ENCODE measurements at places on chromosomes 11 and 22. TPM values are rescaled to one million over a fixed set of nuclear protein-coding genes. Genes with fewer than 3 reads are reported as not detected.
A peak's percentile ranks its signal among the peaks of the same experiment; 100 is the strongest.

The NXPE4 gene
- not detected for total RNA-seq

The MIAT gene
- total RNA-seq: 36.0 TPM

The PAMR1 gene
- 3.0 TPM for total RNA-seq

DNA sequence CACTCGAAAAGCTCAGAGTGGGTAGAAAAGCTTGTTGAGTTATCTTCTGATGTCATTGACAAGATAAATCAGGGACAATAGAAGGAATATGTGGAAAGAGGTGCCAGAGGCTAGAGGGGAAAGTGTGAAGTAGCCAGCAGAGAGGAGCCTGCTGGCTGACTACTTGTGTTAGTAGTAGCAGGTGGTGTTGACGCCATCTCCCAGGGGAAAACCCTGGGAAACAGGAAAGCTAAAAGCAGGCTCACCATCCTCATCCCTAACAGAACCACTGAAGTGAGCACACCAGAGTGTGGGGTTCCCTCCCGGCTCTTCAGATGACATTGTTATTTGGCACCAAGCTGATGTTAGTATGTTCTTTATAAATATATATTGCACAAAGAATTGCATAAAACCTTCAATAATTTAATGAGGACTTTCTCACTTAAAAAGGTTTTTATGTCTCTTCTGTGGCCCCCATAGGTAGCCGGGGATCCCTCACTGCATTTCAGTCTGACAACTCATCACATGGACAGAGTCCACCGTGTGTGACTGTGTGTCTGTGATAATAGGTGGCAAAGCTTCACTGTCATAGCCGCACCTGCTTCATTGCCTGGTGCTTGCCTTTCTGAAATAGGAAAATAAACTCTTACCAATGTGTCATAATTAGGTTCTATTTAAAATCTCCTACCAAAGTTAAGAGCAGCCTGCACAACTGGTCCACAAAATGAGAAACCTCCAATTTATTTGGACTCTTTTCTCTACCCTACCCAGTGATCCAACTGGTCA is 63.2 kb upstream of the TOP3B start:
- H3K4me3 ChIP-seq: no peak overlapping the region
- peaks cover 80% of the 10 kb centered on the region for H3K27me3 ChIP-seq
- no peak for DNase-seq
- H3K36me3 ChIP-seq: no peaks in the 10 kb centered on the region
- no peak overlapping the region for H3K27ac ChIP-seq

DNA sequence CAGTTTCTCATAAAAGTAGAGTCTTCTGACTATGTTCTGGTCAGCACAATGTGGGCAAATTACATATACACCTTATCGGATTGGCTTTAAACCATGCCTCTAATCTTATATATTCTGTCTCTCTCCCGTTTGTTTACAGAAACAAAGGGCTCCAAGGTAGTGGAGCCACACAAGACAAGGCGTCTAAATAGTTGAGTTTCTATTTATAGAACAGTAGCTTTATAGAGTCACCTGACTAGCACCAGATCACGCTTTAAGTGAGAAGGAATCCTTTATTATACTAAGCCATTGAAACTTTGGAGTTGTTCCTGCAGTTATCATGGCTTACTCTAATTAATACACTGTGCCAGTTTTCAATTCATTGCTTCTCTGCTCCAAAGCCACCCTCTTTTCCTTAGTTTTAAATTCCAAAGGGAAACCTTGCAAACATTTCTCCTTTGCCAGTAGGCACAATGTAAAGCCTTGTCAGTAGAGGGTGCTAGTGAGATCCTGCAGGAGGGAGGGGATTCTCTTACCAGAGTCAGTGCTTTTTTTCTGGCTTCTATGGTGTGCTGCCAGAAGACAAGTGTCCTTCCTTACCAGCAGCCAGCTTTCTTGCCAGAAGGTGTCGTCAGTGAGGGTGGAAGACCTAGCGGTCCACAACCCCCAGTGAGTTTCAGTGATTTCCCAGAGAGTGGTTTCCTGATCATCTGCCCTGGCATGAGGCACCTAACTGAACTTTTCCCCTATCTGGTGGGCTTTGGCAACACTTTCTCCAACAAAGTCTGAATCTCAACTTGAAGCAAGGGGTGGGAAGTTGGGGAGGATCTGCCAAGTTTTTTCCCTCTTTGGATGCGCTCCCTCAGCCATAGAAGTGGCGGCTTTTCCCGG is 71.7 kb downstream of the RAB38 start:
- no peak overlapping the region for H3K27ac ChIP-seq
- DNase-seq: peak; percentile 63
- H3K36me3 ChIP-seq: no peaks in the 10 kb centered on the region
- H3K4me3 ChIP-seq: no peak overlapping the region

DNA sequence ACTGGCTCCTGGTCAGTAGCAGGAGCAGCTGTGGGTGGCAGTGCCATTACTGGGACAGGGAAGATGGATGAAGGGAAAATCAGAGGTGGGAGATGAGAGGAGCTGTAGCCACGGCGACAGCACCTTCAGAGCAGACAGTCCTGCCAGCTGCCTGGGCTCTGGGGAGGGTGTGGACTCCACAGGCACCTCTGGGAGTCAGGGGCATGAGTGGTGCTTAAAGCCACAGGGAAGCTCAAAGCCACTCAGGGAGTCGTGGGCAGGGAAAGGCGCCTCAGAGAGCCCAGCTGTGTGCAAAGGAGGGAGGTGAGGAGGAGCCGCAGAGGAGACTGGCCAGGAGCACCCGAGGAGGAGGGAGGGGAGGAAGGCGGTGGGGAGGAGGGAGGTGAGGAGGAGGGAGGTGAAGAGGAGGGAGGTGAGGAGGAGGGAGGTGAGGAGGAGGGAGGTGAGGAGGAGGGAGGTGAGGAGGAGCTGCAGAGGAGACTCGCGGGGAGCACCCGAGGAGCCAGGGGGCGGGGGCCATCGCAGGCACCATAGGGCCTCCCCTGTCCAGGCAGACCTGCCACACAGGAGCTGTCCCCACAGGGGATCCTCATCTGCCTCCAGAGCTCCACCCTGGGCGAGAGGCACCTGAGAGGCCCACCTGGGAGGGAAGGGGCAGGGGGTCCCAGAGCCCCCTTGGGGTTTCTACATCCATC is 977.6 kb downstream of the BRD1 start:
- H3K27me3 ChIP-seq: no peaks in the 10 kb centered on the region
- no peak for DNase-seq
- H3K4me3 ChIP-seq: no peak overlapping the region
- no peaks in the 10 kb centered on the region for H3K4me1 ChIP-seq

- H3K4me3 ChIP-seq: no peak overlapping the region
- H3K36me3 ChIP-seq: no peaks in the 10 kb centered on the region
These were observed 35.6 kb upstream of the TPBGL start for GRCh38 chr11:75204685-75205563.

- H3K27me3 ChIP-seq: no peaks in the 10 kb centered on the region
- peak overlapping the region; percentile 95 for H3K27ac ChIP-seq
- peak overlapping the region; percentile 90 for H3K4me3 ChIP-seq
- H3K36me3 ChIP-seq: 0 out of 2 replicates have a peak, but pooled peaks cover under 1% of the 10 kb centered on the region
- peaks cover 5% of the 10 kb centered on the region for H3K4me1 ChIP-seq
These were observed 2.2 kb upstream of the WDR74 start for GRCh38 chr11:62841361-62842170.

DNA sequence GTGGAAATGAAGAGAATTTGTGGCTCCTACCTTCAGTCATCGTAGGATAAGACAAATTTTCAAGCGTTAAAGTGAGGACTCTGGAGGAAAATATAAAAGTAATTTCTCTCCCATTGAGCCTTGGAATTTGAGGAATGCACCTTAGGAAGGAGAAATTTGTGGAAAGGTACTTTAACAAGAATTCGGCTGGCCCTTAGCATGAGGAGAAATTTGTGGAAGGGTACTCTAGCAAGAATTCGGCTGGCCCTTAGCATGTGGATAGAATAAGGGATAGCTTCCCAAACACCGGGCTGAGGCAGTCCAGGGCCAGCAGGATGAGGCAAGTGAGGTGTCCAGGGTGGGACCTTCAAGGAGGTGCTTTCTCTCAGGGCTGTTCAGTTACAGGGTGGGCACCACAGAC is 33.2 kb upstream of the FAR1 start:
- no peaks in the 10 kb centered on the region for H3K36me3 ChIP-seq
- H3K4me1 ChIP-seq: no peaks in the 10 kb centered on the region
- no peak overlapping the region for H3K27ac ChIP-seq

DNA sequence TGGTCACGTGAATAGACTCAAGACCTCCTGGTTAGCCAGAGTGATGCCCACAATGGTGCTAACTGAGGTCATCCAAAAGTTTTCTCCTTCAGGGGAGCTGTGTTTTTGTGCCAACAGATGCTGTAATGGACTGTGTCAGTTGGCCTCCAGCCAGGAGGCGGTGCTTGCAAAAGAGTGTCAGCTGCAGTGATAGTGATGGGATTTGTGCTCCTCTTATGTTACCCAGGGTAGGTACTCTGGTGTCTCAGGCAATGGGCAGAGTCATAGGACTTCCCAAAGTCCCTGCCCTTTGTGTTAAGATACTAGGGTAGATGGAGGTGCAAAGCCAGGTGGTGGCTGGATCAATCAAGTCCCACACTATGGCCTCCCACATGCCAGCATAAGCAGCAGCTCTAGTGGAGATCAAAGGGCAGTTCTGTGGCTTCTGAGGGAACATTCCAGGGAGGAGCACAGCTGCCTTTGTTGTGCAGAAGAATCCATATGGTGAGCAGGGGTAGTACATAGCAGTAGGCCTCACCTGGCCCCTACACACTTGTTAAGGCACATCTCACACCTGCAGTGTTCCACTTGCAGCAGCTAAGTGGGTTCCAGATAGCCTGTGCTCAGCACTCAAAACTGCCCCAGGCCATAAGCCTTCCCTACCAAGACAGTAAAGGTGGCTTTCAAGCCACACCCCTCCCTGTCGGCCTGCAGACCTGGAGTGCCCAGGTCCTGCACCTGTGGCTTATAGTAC is 9.4 kb upstream of the FANCF start:
- no peak overlapping the region for H3K27ac ChIP-seq
- no peaks in the 10 kb centered on the region for H3K36me3 ChIP-seq
- H3K27me3 ChIP-seq: no peaks in the 10 kb centered on the region
- no peak overlapping the region for H3K4me3 ChIP-seq
- H3K4me1 ChIP-seq: no peaks in the 10 kb centered on the region

DNA sequence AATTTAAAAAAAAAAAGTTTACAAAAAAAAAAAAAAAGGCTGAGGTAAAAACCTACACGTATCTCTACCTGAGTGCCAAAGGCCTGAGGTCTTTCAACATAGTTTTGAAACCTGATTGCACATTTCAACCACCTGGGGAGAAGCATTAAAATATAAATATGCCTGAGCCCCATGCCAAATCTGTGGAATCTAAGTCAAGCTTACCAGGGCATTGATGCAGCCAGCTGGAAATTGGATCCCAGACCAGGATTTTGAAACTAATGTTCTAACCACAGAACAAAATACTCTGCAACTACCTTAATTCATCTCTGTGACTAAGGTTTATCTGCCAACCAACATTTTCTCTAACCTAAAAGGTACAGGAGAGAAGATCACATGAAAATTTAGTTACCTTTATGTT is 38.8 kb upstream of the CHRNA10 start:
- DNase-seq: no peak
- H3K4me1 ChIP-seq: peaks cover 8% of the 10 kb centered on the region
- H3K4me3 ChIP-seq: no peak overlapping the region
- no peak overlapping the region for H3K27ac ChIP-seq

GRCh38 chr22:23598805-23599518 is 18.9 kb upstream of the IGLL1 start:
- H3K36me3 ChIP-seq: no peaks in the 10 kb centered on the region
- H3K4me3 ChIP-seq: no peak overlapping the region
- H3K27me3 ChIP-seq: no peaks in the 10 kb centered on the region
- DNase-seq: no peak

GRCh38 chr11:35650006-35650405 is 12.6 kb upstream of the TRIM44 start:
- no peak for DNase-seq
- peaks cover 5% of the 10 kb centered on the region for H3K4me1 ChIP-seq
- no peak overlapping the region for H3K27ac ChIP-seq
- peaks cover 3% of the 10 kb centered on the region for H3K27me3 ChIP-seq
- H3K4me3 ChIP-seq: no peak overlapping the region
